ENCODE measurements at places on chromosomes 6 and 20.

DNA sequence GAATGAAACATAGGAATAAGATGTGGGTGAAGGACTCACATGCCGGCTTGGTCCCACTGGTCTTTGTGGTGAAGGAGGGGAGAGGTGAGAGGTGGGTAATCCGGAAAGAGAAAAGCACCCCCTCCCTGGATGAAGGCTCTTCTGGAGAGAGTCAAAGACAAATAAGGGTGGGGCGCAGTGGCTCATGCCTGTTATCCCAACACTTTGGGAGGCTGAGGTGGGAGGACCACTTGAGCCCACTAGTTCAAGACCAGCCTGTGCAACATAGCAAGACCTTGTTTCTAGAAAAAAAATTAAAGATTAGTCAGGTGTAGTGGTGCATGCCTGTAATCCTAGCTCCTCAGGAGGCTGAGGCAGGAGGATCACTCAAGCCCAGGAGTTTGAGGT lies 3.1 kb downstream of the LTB start:
- DNase-seq, result no peak

- DNase-seq, result no peak
These were observed 5.4 kb downstream of the IFNGR1 start for GRCh38 chr6:137213813-137214212.

DNA sequence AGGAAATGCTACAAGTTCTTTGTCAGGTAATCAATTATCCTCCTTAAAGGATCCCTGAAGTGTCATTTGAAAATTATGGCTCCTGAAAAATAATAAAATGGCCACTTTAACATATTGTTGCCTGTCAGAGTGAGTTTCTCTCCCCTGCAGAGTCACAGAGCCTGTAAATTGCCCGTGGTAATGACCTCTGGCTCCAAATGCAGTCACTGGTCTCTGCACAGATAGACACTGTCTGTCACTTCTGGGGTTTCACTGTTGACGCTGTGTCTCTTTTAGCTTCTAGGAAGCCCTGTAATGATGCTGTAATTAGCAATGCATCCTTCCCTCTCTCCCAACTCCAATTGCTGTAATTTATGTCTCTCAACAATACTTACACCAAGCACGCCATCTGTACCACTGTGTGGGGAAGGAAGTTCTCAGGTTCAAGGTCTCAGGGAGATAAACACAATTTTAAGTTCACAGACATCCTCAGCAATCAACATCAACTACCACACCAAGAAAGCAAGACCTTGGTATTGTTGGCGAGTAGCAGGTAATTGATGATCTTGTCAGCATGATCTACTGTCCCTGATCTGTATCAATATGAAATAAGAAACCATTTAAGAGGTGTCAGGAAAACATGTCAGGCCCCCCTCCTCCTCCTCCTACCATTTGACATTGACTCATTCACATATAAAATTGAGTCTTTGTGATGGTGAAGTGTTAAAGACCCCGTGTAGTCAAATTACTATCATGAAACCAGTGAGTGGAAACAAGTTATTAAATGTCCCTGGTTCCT lies 91.2 kb upstream of the SULF2 start:
- no peak for DNase-seq

DNA sequence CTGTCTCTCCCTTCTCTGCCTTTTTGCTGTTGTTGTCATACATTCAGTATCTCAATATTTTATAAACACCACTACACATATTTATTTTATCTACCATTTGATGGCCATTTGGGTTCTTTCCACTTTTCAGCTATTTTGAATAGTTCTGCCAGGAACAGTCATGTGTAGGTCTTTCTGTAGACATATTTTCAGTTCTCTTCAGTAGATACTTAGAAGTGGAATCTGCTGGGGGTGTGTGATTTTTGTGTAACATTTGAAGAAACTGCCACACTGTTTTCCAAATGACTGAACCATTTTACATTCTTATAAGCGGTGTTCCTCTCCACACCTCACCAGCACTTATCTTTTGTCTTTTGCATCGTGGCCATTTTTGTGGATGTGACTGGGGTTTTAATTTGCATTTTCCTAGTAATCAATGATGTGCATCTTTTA lies 197.7 kb downstream of the ARID1B start:
- no peak for DNase-seq

DNA sequence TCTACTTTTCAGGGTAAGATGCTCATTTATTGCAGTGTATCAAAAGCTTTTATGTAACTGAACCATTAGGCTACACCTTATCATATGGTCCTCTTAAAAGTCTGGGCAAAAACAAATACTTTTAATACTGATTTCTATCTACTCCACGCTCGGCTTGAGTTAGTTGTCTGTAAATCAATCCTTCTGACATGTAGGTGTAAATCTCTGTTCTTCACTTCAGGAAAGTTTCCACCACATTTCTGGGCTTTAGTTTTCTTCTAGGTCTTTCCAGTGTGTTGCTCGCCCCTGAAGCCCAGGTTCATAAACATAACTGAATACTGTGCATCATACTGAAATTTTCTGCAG lies 89.2 kb upstream of the RNF217 start:
- no peak for DNase-seq

- DNase-seq, result no peak
These were observed 329.0 kb downstream of the ESR1 start for GRCh38 chr6:152136449-152136825.

GRCh38 chr6:144659202-144660182 lies 374.4 kb downstream of the UTRN start:
- DNase-seq, result no peak

DNA sequence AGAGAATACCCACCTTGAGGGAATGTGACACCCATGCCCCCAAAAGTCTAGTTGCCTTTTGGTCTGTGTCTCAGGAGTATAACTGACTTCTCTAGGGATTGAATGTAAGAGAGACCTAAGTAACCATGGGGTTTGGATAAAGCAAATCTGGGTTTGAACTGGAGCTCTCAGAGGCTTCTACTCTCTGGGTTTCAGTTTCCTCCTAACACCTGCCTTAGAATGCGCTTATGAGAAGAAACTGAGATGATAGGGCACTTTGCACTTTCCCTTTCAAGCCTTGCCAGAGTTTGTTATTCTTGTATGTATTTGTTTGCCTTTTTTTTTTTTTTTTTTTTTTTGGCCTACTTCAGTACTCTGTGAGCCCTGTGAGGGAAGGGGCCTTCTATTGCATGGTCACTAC lies 19.4 kb downstream of the SDHAF4 start:
- no peak for DNase-seq

DNA sequence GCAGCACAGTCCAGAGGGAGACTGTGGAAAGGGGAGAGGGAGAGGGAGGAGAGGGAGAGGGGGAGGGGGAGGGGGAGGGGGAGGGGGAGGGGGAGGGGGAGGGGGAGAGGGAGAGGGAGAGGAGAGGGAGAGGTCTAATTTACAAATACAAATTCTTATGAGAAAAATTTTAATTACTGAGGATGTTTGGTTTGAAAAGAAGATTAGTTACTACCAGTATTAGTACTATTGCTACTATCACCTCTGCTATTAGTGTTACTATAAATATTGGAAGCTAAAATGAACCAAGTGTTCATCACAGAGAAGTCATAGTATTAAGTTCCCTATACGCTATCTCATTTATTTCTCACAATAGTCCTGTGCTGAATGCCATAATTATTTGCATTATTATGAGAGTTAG lies 14.3 kb upstream of the TSBP1 start:
- DNase-seq, result no peak

- DNase-seq, result no peak
These were observed 6.2 kb upstream of the RBCK1 start for GRCh38 chr20:401682-402495.
